ENCODE measurements at places on chromosomes 5 and 9. TPM values are rescaled to one million over a fixed set of nuclear protein-coding genes. Genes with fewer than 3 reads are reported as not detected.

- DNase-seq = no peak
- H3K27me3 ChIP-seq = peaks cover 19% of the 10 kb centered on the region
- no peak overlapping the region for H3K27ac ChIP-seq
- H3K4me3 ChIP-seq = no peak overlapping the region
- H3K4me1 ChIP-seq = peaks cover 7% of the 10 kb centered on the region
- H3K36me3 ChIP-seq = no peaks in the 10 kb centered on the region
Measured at GRCh38 chr9:130672933-130673615, 8.7 kb downstream of the PRDM12 start.

- no peak for DNase-seq
- H3K27ac ChIP-seq = no peak overlapping the region
- H3K4me1 ChIP-seq = peaks cover 28% of the 10 kb centered on the region
- H3K36me3 ChIP-seq = peaks cover 24% of the 10 kb centered on the region
- H3K4me3 ChIP-seq = no peak overlapping the region
- peaks cover 2% of the 10 kb centered on the region for H3K27me3 ChIP-seq
Measured at GRCh38 chr9:133961226-133962165, 30.6 kb downstream of the VAV2 start.

The ENTPD8 gene
- not detected for total RNA-seq

GRCh38 chr9:82456642-82457041 lies 468.1 kb downstream of the SPATA31D1 start:
- DNase-seq = peak; percentile 64
- no peaks in the 10 kb centered on the region for H3K27me3 ChIP-seq
- H3K4me3 ChIP-seq = peak overlapping the region; percentile 17
- H3K4me1 ChIP-seq = peaks cover 15% of the 10 kb centered on the region
- no peaks in the 10 kb centered on the region for H3K36me3 ChIP-seq

DNA sequence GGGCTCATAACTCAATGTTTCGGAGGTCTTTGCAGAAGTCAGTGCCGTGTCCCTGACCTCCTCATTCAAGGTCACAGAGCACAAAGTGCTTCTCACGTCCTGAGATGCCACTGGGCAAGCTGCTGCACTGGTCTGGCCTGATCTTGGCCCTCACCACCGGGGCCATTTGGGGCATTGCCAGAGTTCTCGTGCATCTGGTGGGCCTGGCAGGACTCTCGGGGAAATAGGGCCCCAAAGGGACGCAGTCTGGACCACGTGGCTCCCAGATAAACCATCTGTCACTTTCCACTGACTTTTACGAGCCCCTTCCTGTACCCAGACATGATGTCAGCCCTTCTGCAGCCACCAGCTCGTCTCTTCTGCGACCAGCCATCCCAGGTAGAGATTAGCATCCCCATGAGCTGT lies 54.8 kb downstream of the HRH2 start:
- no peaks in the 10 kb centered on the region for H3K4me1 ChIP-seq
- H3K27ac ChIP-seq = no peak overlapping the region
- peaks cover 2% of the 10 kb centered on the region for H3K27me3 ChIP-seq
- DNase-seq = no peak
- H3K4me3 ChIP-seq = no peak overlapping the region

The CARTPT gene
- not detected for total RNA-seq

DNA sequence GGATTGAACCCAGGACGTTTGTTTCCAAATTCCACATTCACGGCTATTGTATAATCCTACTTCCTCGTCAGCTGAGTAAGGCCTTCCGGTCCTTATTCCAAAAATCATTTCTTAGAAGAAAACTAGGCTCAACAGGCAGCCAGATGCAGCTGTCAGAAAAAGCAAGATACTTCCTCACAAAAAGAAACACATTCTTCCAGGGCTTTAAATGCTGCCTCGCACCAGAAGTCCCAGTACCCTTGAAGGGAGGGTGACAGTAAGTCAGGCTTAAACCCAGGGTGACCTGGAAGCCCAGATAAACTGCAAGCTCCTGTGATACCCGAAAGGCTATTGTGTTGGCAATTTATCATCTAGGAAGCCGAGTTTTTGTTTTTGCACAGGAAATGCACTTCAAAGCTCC lies 414.0 kb downstream of the NFIB start:
- H3K4me3 ChIP-seq = no peak overlapping the region
- DNase-seq = no peak
- H3K4me1 ChIP-seq = no peaks in the 10 kb centered on the region
- no peaks in the 10 kb centered on the region for H3K36me3 ChIP-seq

DNA sequence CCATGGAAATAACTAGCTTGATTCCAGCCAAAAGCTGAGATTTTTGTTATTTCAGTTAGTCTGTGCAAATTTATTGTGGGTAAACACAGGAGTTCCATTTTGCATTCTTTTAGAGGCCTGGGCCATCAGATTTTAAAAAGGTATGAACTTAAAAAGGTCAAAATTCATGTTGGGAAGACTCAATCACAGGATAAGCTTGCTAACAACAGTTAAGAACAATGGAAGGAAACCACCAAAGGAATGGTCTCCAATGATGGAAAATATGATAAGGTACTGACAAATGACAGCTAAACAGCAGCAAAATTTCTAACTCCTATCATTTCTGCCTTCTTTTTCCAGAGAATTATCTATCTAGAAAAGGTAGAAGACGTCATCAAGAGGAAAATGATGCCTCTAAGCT lies 16.0 kb downstream of the ABITRAM start:
- H3K4me1 ChIP-seq = peaks cover 8% of the 10 kb centered on the region
- peaks cover 19% of the 10 kb centered on the region for H3K36me3 ChIP-seq
- H3K4me3 ChIP-seq = no peak overlapping the region
- DNase-seq = no peak
- H3K27me3 ChIP-seq = no peaks in the 10 kb centered on the region

- peaks cover 27% of the 10 kb centered on the region for H3K4me1 ChIP-seq
- no peaks in the 10 kb centered on the region for H3K36me3 ChIP-seq
- H3K27ac ChIP-seq = peak overlapping the region; percentile 15
- H3K4me3 ChIP-seq = peak overlapping the region; percentile 53
Measured at GRCh38 chr5:173644673-173645436, 28.4 kb upstream of the BOD1 start.

The KLHL3 gene
- total RNA-seq = 1.4 TPM

The CCDC69 gene
- total RNA-seq = 0.60 TPM

DNA sequence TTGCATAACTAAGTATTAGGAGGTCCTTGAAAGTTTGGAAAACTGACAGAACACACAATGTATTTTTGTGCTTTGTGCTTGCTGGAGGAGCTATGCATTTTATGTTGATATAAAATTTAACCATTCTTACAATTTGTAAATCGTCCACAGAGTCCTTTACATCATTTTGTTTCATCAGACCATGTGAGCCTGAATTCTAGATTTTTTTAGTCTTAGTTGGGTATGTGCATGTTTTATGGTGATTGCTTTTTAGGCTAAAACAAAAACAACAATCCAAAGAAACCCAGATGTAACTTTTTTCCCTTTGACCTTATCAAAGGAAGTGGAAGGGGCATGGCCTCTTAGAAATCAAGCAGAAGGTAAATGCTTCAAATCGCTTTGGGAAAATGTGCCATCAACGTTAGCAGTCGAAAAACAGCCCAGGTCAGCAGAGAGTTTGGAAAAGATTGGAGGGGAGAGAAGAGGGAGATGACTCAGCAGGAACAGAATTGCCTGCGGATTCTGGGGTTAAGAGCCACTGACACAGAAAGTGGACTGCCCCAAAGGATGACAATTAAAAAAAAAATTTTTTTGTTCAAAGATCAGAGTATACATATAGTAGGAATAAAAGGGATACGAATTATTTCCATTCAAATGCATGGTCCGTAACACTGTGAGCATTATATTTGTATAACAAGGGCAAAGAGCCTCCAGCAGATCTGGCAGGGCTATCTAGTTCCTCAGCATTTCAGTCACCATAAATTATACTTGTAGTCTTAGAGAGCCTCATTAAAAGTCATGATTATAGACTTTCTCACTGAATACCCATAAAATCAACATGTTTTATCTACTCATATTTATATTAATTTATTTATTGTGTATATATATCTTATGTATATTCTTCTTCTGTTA lies 253.5 kb upstream of the HAPLN1 start:
- H3K27me3 ChIP-seq = no peaks in the 10 kb centered on the region
- H3K4me3 ChIP-seq = no peak overlapping the region
- H3K36me3 ChIP-seq = 0 out of 2 replicates have a peak, but pooled peaks cover 4% of the 10 kb centered on the region
- peaks cover 7% of the 10 kb centered on the region for H3K4me1 ChIP-seq
- no peak overlapping the region for H3K27ac ChIP-seq
- no peak for DNase-seq

DNA sequence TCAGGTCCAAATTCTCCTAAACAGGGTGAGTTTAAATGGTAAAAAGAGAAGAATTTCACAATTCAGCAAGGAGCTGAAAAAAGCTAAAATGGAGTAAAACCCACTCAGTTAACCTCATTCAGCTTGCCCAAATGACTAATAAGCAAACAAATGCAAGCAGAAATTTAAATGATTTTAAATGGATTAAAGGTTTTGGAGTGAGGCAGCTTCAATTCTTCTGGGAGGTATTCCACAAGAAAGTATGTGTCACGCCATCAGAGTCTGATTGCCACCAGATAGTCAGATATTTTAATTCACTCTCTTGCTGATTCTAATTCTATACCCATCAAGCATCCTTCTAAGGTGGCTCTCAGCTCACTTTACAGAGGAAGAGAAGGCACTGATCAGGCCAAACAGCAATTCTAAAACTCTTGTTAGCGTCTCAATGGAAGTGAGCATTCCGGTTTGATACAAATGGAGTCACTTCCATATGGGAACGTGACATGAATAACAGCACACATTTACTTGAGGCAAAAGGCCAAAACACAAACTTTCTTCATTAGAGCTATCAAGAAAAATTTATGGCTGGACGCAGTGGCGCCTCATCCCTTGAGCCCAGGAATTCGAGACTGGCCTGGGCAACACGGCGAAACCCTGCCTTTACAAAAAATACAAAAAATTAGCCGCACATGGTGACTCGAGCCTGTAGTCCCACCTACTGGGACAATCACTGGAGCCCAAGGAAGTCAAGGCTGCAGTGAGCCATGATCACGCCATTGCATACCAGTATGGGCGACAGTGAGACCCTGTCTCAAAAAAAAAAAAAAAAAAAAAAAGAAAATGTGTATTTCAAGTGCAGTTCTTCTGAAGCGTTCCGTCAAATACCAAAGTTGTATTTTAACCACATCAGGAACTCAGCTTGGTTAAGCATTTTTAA lies 2.0 kb downstream of the CLK4 start:
- H3K36me3 ChIP-seq = peaks cover 22% of the 10 kb centered on the region
- peak; percentile 61 for DNase-seq
- peak overlapping the region; percentile 92 for H3K4me3 ChIP-seq
- H3K27ac ChIP-seq = peak overlapping the region; percentile 98
- peaks cover 25% of the 10 kb centered on the region for H3K4me1 ChIP-seq
- peaks cover 4% of the 10 kb centered on the region for H3K27me3 ChIP-seq

The GPX8 gene
- total RNA-seq = 229 TPM

The PCDHGB4 gene
- total RNA-seq = 15.8 TPM

The FKBP15 gene
- total RNA-seq = 24.9 TPM

DNA sequence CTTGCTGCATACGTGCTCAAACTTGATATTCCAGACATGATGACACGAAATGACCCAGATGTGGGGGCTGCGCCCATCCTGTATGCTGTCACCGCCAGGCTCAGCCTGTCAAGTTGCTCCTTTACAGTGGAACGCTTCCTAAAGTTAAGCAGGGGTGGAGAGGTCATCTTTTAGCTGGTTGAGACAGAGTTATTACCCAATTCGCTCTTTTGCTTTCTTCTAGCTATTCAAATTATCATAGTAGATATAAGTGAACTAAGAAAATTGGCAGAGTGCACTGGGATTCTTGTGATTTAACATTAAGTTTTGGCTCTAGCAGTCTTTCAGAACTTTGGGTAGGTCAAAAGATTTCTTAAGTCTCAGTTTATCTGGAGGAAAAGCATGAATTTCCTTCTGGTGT lies 69.8 kb upstream of the BASP1 start:
- no peak overlapping the region for H3K4me3 ChIP-seq
- H3K27ac ChIP-seq = no peak overlapping the region
- no peak for DNase-seq
- no peaks in the 10 kb centered on the region for H3K27me3 ChIP-seq

DNA sequence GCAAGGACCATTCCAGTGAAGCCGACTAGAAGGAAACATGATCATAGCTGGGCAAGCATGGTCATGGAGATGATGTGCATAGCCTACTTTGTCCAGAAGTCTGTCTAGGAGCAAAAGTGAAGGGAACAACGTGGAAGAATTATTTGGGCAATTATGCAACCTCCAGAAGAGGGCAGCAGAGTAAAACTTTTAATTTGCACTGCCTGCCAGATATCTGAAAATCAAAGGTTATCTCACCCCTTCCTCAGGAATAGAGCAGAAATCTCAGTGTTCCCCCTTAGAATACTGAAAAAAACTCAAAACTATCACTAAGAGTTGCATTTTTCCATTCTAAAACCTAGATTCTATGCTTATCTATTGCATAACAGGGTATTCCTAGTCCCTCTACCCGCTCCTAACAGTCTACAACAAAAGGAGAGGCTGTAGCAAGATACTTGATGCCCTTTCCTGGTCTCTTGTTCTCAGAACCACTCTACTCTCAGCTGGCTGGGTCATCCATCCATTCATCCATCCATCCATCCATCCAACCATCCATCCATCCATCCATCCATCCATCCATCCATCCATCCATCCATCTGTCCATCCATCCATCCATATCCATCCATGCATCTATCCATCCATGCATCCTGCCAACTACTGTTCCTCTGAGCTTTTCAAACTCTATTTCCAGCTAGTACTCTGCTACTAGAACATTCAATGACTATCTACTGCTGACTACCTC lies 8.4 kb upstream of the SETD9 start:
- peak; percentile 26 for DNase-seq
- no peak overlapping the region for H3K4me3 ChIP-seq
- no peaks in the 10 kb centered on the region for H3K4me1 ChIP-seq
- no peak overlapping the region for H3K27ac ChIP-seq
- H3K36me3 ChIP-seq = no peaks in the 10 kb centered on the region
- H3K27me3 ChIP-seq = peaks cover 3% of the 10 kb centered on the region

DNA sequence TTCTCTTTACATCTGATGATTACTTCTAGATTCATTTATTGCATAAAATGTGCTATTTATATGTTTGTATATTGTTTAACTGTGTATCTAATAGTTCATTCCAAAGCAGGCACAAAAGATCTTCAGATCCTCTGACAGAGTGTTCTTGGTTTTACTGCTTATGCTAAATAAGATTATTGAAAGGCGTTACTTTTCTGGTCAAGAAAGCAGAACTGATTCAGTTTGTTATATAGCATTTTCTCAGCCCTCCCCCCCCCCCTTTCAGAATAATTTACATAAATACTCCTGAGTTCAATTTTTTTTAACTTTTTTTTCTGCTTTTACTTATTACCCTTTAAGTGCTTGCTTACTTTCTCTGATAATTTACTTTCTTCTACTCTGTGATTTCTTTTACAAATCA lies 15.4 kb downstream of the CDC42SE2 start:
- peaks cover 3% of the 10 kb centered on the region for H3K27me3 ChIP-seq
- H3K36me3 ChIP-seq = peaks cover 4% of the 10 kb centered on the region
- no peak for DNase-seq
- H3K27ac ChIP-seq = peak overlapping the region; percentile 34
